EH (cell line): ENCODE measurements at places on chromosomes 7 and 10.
A peak's percentile ranks its signal among the peaks of the same experiment; 100 is the strongest.

GRCh38 chr10:125565046-125565445, 117.9 kb downstream of the TEX36 start:
- DNase-seq = no peak

DNA sequence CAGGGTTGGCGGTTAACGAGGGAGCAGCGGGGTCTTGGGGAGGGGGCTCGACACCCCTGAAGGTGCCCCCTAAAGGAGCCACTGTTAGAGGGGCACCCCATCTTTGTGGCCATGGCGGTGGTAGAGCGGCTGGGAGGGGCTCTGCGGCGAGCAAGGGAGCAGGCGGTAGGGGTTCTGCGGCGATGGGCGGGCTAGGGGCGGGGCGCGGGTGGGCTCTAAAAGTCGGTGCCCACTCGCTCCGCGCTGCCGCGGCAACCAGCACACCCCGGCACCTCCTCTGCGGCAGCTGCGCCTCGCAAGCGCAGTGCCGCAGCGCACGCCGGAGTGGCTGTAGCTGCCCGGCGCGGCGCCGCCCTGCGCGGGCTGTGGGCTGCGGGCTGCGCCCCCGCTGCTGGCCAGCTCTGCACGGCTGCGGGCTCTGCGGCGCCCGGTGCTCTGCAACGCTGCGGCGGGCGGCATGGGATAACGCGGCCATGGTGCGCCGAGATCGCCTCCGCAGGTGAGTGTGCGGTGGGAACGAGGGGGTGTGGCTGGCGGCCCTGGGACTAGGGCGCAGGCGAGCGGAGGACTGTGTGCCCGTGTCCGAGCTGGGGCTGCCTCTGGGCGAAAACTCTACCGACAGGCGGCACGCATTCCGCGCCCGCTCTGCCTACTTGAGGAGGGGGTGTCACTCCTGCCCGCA, at the start of gene MEST:
Gene MEST (plus strand): TSS at position 245 of the 682 bp plus-strand sequence. CDS start 229 bp downstream, at position 474.
- DNase-seq = peak; percentile 13

DNA sequence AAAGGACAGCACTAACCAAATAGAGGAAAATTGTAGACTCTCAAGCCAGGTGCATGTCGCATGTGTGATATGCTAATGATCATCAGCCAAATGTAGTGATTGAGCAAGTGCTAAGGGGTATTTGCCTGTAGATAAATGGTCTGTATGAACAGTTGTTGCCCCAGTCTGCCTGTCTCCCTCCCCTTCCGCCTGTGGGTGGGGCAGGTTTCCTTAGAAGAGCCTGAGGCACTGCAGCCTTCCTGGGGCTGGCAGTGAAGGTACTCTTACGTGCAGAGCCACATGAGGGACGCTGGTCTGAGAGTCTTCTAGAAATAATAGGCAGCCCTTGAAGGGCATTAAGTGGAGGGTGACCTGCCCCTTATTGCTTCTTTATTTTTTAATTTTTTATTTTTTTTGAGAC, 152.1 kb downstream of the SNX10 start:
- no peak for DNase-seq

DNA sequence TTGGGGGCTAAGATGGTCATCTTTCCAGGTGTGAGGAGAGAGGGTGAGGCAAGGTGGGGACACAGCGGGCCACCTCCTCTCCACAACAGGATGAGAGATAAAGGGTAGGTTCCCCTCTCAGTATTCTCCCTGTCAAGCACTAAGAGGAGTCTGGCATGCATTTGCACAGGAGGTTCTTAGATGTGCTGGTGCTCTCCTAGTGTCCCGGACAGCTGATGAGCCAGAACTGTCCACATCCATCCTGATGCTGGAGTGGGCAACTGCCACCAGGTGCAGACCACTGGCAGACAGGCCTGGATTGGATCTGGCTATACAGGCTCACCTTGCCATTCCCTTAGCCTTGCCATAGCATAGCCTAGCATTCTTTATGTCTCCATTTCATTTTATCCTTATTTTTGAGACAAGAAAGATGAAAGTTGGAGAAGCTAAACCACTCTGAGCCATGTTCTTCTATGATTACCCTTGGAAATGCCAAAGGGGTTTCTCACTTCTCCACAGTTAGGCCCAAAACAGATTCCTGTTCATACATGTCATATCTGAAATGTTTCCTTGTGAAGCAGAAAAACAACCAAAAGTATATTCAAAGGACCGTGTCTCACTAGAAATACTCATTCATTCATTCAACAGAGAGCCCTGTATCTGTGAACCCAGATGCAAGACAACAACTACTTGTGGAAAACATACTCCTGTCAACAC, 48.8 kb upstream of the ANTXRL start:
- DNase-seq = peak; percentile 26

- no peak for DNase-seq
Observed at GRCh38 chr10:43869669-43870322, 221.1 kb upstream of the ZNF32 start.

DNA sequence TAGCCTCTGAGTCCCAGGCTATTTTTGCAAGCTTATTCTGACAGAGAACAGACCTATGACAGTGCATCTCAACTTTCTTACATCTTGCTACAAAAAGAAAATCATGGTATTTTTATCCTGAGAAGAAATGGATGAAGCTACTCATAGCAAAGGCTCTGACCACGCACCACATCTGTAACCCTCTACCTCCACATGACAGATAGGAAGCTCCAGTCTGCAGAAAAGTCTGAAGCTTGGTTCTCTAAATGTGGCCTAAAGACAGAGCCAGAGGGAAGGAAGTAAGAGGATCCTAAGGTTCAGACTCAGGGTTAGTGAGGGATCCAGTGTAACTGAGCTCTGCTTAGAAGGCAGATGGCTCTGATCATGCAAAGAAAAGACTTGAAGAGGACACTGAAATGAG, 58.4 kb upstream of the ABCB5 start:
- no peak for DNase-seq

- DNase-seq = no peak
Observed at GRCh38 chr10:308101-308500, 172.8 kb downstream of the ZMYND11 start.

GRCh38 chr7:36005293-36005692, 147.8 kb upstream of the EEPD1 start:
- no peak for DNase-seq

- no peak for DNase-seq
Observed at GRCh38 chr10:96327462-96327861, 23.2 kb downstream of the DNTT start.

- no peak for DNase-seq
Observed at GRCh38 chr10:116740971-116741370, 1.4 kb downstream of the HSPA12A start.

DNA sequence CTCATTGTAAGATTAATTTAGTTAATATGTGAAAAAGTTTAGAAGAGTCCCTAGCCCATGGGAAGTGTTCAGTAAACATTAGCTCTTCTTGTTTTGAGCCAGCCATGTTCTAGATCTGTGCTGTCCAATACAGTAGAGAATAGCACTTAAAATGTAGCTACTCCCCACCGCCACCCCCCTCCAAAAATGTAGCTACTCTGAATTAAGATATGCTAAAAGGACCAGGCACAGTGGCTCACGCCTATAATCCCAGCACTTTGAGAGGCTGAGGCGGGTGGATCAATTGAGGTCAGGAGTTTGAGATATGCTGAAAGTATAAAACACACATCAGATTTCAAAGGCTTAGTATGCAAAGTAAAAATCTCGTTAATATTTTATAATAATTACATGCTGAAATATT, 47.3 kb upstream of the MXI1 start:
- DNase-seq = no peak

DNA sequence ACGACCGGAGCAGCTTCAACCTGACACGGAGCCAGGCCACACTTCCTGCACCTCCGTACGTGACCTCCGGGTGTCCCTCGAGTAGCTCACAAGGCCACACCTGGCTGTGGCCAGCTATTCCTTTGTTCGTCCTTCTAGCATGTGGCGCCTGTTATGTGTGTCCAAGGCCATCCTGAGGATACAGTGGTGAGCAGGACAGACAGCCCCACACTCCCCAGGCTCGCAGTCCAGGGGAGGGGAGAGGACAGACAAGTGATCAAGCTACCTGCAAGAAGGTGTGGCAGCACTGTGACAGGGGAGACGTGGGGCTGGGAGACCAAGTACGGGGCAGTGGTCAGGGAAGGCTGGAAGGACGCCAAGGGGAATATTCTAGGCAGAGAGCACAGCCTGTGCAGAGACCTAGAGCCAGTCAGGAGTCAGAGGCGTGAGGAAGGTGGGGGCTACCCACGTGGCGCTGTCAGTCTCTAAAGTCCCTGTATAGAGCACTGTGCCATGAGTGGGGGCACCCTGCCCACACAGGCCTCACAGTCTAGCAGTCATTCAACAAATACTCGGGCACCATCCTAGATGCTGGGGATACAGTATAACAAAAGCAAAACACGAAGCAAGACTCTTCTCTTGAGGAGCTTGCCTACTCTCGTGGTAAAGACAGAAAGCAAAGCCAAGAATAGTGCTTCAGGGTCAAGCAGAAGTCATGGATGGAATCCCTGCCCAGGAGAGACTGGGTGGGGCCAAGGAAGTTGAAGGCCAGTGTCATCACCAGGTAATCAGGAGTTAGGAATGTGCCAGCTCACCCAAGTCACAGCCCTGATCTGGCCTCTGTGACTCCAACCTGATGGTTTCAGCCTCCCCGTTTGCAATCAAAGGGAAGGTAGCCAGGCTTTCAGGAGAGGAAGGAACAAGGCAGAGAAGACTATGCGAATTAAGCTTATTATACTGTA, 58.6 kb downstream of the PROSER2 start:
- DNase-seq = peak; percentile 41

DNA sequence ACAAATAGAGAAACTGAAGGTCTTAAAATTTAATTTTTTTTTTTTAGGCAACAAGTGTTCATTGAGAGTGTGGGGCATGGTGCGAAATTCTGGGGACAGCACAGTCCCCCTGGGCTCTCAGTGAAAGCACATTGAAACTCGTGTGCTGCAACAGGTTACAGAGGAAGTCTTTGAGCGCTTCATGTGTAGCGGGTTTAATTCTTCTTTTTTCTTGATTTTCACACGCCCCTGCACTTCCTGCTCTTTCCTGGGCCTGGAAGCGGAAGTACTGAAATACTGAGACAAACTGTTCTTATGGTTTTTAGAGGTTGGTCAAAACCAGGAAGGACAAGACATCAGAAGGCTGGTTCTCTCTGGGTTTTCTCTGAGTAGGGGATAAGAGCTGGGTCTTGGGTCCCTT, 203.5 kb downstream of the PTEN start:
- no peak for DNase-seq

DNA sequence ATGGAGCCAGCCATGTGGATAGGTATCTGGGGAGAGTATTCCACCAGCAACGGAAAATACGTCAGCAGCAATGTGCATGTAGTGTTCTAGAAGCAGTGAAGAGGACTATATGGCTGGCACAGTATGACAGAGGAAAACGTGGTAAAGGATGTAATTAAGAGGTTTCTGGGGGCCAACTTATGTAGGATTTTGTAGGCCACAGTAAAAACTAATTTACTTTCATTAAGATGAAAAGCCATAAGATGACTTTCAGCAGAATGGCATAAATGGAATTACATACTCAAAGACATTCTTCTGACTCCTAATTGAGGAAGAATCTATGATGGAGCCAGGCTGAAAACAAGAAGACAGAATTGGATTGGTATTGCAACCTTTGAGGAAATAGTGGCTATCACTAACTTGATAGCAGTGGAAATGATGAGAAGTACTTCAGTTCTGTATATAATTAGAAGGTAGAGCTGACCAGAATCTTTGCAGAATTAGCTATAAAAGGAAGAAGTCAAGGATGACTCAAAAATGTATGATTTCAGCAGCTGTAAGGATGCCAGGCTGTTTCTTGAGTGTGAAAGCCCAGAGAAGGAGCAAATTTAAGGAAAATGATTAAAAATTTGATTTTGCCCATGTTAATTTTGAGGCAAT, 156.7 kb downstream of the MBL2 start:
- peak; percentile 66 for DNase-seq

DNA sequence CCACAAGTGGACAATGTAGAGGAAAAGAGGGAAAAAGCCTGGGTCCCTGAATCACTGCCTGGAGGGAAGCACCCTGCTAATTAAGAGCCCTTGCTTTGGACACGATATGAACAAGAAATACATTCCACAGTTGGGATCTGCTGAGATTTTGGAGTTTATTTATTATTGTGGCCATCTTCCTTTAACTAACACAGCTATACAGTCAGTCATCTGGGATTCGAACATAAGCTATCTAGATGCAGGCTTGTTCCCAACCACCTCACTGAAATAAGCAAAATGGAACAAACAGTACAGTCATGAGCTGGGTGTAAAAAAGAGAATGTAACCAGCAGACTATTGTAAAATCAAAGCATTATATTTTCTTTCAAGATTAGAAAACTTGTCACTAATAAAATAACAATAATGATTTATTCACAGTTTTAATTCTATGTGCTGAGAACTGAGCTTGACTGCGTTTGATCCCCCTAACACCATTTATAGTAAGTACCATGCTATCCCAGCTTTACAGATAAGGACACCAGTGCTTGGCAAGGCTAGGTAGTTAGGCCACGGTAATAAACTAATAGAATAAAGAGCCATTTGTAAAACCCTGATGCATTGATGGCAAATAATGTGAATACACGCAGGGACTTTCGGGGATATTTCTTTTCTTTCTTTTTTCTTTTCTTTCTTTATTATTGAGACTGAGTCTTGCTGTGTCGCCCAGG, 223.8 kb upstream of the KLF6 start:
- DNase-seq = peak; percentile 68

- DNase-seq = peak; percentile 55
Observed at GRCh38 chr7:87797798-87798403, 78.3 kb downstream of the SLC25A40 start.

GRCh38 chr7:70500261-70500660, 631.7 kb upstream of the GALNT17 start:
- DNase-seq = no peak

GRCh38 chr7:112481833-112482670, 1.3 kb downstream of the LSMEM1 start:
- peak; percentile 98 for DNase-seq

GRCh38 chr7:2128601-2129322, 104.0 kb downstream of the MAD1L1 start:
- DNase-seq = no peak

DNA sequence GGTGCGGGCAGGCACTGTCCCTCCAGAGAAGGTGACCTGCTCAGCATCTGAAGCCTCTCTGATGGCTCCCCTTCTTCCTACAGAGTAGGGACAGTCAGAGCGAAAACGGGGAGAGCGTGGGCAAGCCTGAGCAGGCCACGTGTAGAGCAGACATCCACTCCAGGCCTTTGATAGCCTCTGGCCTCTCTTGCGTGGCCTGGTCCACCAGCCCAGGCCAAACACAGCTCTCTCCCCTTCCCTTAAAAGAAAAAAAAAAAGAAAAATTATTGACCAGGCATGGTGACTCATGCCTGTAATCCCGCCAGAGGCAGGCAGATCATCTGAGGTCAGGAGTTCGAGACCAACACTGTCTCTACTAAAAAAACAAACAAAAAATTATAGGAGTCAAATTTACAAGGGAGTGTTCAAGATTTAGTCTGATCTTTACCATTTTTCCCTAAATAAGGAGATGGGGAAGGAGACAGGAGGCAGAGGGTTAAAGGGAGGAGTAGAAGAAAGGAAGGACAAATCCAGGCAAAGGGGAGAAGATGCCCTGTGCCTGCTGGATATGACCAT, 84.8 kb downstream of the PLXNA4 start:
- peak; percentile 4 for DNase-seq
